ENCODE measurements at places on chromosomes 5 and 9.

- DNase-seq = no peak
Measured at GRCh38 chr5:103951776-103952175, 389.2 kb upstream of the NUDT12 start.

GRCh38 chr5:178553517-178553916 is 36.7 kb downstream of the COL23A1 start:
- peak; percentile 7 for DNase-seq

DNA sequence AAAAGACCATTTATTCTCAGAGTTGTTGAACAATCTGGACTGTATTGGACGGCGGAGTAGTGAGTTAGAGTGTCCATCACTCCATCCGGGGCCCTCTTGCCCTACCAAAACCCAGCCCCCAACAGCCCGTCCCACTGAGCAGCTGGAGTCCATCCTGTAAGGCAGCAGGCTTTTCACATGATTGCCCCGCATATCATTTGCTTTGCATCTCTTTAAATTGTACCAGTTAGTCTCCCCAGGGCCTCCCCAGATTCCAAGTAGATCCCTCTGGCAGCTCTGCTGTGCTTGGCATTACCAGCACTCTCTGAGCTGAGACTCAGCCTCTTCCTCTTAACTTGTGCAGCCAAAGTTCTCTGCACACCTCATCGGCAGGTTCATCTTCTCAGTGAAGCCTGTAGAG is 48.6 kb upstream of the ADCY2 start:
- no peak for DNase-seq

- no peak for DNase-seq
Measured at GRCh38 chr5:170444181-170444580, 55.0 kb upstream of the KCNMB1 start.

DNA sequence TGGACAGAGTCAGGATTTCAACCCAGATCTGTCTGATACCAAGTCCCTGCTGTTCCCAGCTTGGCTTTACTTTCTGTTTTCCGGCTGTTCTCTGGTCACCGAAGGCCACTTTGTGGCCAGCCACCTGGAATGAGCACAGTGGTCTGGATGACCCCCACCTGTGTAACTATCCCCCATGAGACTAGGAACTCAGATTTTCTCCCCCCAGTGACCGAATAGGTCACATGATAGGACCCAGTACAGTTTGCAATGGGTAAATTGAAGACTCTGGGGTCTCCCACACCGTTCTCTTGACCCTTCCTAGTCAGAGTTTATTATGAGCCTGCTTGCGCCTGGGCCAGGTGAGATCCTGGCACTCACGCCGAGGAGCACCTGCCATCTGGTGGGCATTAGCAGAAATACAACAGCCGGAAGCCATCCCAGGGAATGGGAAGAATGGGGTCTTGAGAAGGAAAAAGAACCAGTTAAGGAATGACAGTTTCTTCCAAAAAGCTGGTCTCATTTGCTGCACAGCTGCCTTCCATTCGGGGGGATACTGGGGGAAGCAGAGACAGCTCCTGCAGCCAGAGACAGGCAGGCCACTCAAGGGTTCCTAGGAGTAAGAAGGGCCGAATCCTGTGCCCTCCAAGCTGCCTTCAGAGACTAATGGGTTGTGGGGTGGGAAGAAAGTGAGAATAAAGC is 7.1 kb downstream of the PHYHD1 start:
- DNase-seq = peak; percentile 47

GRCh38 chr9:83154821-83155220 is 91.9 kb upstream of the RASEF start:
- DNase-seq = no peak

GRCh38 chr9:116605060-116605459 is 82.0 kb upstream of the TRIM32 start:
- DNase-seq = no peak

GRCh38 chr5:89055015-89055694 is 172.2 kb upstream of the MEF2C start:
- no peak for DNase-seq

GRCh38 chr9:84993105-84993504 is 323.6 kb downstream of the NTRK2 start:
- no peak for DNase-seq

GRCh38 chr5:20359377-20359776 is 371.4 kb upstream of the CDH18 start:
- no peak for DNase-seq

DNA sequence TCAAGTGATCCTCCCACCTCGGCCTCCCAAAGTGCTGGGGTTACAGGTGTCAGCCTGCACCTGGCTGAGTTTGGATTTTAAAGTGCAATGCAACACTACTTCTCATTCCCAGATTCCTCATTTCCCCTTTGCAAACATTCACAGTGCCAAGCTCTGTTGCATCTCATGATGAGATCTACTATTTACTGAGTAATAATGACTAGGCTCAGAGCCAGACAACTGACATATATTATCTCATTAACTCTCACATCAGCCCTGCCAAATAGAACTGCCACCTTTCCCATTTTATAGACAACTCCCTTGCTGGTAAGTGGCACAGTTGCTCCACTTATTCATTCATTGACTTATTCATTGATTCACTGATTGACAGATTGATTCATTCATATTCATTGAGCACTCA is 7.0 kb downstream of the PDE6A start:
- DNase-seq = peak; percentile 69

GRCh38 chr5:5039918-5040317 is 100.2 kb upstream of the ADAMTS16 start:
- DNase-seq = no peak

- no peak for DNase-seq
Measured at GRCh38 chr5:147180751-147181150, 54.1 kb upstream of the STK32A start.

DNA sequence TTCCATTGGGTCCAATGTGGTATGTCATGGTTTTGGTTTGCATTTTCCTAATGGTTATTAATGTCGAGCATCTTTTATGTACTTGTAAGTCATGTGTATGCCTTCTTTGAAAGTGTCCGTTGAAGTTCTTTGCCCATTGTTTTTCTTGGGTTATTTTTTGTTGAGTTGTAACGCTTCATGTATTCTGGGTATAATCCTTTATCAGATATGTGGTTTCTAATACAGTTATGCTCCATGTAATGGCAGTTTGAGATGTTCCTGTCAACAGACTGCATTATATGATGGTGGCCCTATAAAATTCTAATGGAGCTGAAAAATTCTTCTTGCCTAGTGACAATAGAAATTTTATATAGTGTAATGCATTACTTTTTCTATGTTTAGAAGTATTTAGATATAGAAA is 17.2 kb downstream of the RIC1 start:
- no peak for DNase-seq

DNA sequence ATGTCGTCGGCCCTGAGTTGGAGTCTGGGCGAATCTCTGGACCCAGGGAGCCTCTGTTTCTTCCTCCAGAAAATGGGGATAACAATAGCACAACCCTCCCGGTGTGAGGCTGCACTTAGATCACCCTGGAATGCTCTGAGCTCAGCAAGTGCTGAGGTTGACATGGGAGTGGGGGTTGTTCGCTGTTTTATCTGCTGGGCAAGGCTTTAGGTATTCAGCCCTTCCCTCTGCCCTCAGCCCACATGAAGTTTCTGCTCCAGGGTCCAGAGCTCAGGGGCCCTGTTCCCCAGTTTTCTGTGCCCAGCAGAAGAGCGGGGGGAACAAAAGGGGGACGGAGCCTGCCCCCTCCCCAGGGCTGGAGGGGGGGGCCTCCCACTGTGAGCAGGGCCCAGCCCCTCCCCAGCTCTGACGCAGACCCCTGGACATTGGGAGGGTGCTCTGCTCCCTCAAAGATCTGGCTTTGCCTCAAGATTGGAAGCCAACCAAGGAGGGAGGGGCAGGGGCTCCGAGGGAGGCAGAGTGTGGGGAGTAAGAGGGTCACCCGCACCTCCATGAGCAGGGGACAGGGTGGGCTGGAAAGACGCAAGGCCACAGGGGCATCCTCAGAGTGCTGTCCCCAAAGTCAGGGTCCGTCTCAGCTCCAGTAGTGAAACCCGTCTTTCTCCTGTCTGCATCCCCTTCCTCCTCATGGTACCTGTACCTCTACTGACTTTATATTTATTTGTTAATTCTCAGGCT is 215.6 kb downstream of the C9orf50 start:
- peak; percentile 55 for DNase-seq

DNA sequence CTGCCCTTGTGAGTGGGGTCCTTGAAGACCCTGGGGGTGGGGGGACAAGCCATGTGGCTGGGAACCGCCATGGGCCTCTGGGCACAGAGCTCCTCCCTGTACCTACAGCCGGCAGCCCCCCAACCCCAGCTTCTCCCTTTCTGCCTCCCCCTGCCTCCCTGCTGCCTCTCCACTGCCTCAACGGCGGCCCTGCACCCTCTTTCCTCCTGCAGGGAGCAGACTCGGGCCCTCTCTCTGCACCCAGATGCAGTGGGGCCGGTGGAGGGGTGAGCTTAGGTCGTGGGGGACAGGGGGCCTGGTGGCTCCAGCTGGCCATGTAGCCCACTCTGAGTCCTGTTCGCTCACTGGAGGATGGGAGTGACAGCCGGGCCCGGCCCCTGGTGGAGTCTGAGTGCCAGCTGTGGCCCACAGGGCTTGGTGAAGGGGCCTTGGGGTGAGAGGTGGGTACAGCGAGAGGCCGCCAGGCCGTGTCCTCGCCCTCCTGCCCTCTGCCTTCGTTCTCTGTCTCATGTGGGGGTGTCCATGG is 139.3 kb upstream of the COL5A1 start:
- DNase-seq = no peak
